ENCODE measurements at places on chromosomes 4 and X.

GRCh38 chr4:64771149-64771548, 361.9 kb upstream of the TECRL start:
- no peak for DNase-seq

- no peak for DNase-seq
Measured at GRCh38 chr4:6573986-6574746, 823 bp upstream of the MAN2B2 start.

- no peak for DNase-seq
Measured at GRCh38 chr4:38684951-38685844, 21.2 kb downstream of the KLF3 start.

GRCh38 chr4:74217365-74217764, 59.4 kb downstream of the MTHFD2L start:
- DNase-seq: no peak

DNA sequence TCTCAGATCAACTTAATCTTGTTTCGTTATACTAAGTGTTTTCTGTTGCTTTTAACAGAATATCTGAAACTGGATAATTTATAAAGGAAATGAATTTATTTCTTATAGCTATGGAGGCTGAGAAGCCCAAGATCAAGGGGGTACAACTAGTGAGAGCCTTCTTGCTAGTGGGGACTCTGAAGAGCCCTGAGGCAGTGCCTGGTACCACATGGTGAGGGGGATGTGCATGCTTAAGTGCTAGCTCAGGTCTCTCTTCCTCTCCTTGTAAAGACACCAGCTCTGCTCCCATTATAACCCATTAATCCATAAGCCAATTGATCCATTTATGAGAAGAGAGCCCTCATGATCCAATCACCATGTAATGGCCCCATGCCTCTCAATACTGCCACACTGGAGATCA, 17.9 kb downstream of the COX18 start:
- DNase-seq: no peak

DNA sequence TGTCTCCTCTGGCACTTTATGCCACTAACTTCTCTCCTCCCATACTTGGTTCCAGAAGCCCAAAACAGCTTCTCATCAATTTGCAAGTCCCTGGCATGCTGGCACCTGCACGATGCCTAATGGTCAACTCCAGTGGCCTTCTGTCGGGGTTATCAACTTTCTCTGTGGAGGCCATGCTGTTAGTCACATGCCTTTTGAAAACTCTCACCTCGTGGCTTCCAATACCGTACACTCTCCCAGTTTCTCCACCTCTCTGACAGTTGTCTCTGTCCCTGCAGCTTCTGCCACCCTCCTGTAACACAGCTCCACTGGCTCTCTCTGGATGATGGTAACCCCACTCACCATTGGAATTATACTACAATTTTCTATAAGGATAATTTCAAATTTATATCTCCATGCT, 324.0 kb downstream of the NR3C2 start:
- DNase-seq: no peak

DNA sequence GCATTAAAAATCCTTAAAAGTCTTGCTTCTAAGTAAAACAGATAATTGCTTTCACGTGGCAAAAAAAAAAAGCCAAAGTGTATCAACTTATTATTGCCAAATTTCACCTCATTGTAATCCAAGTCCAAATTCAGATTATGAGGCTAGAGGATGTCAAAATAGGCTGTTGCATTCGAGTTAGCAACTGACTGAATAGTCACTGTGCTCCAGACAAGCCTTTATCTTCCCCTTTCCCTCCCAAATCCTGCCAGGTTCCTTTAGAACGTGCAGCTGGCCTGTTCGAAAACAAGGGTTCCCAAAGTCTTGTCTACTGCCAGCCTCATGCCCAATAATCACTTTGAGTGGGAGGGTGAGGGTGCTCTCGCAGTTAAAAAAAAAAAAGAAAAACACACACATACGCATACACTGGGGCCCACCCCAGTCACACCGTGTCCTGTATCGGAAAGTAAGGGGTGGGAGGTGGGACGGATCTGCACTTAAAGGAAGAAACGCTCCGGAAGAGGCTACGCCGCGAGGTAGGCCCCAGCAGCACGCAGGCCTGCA, 603 bp downstream of the MAD2L1 start:
- no peak for DNase-seq

DNA sequence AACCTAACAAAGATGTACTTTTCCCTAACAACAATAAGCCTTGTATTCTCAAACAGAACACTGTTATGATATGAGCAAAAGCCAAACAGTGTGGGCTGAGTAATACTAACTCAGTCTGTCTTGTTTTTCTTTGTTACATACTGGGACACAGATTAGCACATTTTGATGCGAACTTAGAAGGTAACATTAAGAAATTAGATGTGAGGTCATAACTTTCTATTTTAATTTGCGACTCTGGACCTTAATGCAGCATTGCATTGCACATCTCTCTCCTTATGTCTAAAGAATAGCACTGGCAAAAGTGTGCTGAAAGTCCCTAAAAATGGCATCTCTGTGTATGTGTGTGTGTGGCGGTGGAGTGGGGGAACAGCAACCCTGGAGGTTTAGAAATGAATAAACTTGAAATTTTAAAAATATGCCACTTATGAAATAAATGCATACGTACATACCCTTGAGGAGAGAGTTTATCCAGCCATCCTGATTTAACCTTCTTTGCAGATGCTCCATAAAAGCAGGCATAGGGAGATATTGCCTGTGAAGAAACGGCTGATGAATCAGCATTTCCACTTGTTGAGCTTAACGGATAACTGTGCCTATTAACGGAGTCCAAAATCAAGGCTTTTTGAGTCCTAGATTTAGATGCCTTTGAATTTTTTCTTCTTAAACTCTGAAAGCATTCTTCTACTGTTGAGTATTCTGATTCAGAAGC, 34.2 kb downstream of the ARAP2 start:
- DNase-seq: no peak

GRCh38 chr4:43864616-43865146, 583.9 kb downstream of the KCTD8 start:
- DNase-seq: no peak

- DNase-seq: no peak
Measured at GRCh38 chr4:168720396-168720900, 223.6 kb downstream of the PALLD start.

DNA sequence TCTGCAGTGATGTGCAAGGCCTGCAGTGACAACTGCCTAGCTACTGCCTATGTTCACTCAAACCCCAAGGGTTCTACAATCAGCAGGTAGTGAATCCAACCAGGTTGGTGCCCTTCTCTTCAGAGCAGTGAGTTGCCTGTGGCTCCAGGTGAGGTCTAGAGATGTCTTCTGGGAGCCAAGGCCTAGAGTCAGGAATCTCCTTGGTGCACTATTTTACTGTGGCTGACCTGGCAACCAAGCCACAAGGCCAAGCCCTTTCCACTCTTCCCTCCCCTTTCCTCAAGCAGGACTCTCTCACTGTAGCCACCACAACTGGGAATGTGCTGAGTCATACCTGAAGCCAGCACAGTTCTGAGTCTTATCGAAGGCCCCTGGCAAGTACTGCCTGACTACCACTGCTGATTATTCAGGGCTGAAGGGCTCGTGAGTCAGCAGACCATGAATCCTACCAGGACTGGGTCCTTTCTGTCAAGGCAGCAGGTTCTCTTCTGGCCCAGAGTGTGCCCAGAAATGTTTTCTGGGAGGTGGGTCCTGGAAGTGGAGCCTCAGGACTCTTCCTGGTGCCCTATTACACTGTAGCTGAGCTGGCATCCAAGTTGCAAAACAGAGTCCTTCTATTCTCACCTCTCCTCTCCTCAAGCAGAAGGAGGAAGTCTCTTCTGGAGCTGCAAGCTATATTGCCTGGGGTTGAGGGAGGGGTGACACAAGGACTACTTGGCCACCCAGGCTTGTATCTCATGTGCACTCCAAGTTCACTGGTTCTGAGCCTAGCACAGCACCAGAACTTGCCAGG, 111.6 kb downstream of the BTC start:
- DNase-seq: peak; percentile 2

GRCh38 chr4:8144359-8144758, 14.3 kb downstream of the ABLIM2 start:
- no peak for DNase-seq

GRCh38 chr4:157447195-157447594, 226.7 kb downstream of the GRIA2 start:
- DNase-seq: no peak

- no peak for DNase-seq
Measured at GRCh38 chr4:184778325-184778724, 44.4 kb upstream of the CENPU start.

GRCh38 chr4:109009909-109010308, 247.1 kb upstream of the ETNPPL start:
- no peak for DNase-seq

- DNase-seq: no peak
Measured at GRCh38 chr4:104915864-104916263, 230.8 kb upstream of the TET2 start.

DNA sequence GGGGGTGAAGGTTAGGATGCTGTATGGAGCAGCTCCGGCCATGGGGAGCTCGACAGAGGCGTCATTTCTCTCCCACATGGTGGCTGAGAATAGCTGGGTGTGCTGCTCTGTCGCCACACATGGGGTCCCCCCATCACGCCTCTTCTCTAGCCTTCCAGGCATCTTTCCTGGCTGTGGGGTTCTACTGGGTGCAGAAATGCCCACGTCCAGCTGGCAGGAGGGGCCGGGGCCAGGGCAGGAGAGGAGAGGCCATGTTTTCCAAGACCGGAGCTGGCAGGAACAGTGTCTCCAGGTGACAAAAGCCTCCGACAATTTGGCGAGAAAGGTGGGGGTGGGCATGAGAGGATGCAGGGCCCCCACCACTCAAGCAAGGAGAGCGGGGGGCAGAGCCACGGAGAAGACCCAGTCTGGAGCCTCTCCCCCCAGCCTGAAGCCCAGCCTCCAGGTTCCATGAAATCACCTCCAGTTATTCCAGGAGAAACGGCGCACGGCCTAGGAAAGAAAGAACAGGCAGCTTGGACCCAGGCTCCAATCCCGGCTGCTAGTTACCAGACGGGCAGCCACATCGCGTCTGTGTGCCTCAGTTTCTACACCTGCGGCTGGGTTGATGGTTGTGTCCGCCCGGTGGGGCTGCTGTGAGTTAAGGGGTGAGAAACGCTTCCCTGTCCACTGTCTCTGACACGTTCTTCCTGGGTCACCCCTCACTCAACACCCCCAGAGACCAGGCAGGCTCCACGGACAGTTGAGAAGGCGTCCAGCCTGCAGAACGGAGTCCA, 27.4 kb upstream of the SPON2 start:
- no peak for DNase-seq

DNA sequence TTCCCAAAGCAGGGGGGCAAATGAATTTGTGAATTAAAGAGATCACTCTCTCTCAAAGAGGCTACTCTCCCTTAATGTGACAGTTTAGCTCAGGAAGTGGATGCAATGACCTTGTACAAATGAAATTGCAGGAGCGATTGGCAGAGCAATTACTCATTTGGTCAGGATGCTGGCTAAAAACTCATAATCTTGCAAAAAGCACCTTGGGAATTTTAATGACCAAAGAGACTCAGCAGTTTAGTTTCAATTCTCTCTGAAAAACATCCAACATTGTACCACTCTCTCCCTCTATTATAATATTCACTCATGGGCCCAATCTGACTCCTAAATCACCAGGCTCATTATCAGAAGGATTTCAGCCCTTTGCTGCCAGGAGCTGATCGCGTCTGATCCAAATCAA, 26.1 kb downstream of the PDGFC start:
- no peak for DNase-seq

DNA sequence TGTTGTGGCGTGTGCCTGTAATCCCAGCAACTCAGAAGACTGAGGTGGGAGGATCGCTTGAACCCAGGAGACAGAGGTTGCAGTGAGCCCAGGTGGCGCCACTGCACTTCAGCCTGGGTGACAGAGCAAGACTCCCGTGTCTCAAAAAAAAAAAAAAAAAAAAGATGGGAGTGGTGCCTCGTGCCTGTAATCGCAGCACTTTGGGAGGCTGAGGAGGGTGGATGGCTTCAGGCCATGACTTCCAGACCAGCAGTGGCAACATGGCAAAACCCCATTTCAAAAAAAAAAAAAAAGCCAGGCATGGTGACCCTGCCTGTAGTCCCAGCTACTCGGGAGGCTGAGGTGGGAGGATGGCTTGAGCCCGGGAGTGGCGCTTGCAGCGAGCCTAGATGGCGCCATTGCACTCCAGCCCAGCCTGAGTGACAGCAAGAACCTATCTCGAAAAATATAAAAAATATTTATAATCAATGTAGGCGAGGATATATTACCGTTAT, 27.0 kb downstream of the EIF2S3 start:
- peak; percentile 42 for DNase-seq

DNA sequence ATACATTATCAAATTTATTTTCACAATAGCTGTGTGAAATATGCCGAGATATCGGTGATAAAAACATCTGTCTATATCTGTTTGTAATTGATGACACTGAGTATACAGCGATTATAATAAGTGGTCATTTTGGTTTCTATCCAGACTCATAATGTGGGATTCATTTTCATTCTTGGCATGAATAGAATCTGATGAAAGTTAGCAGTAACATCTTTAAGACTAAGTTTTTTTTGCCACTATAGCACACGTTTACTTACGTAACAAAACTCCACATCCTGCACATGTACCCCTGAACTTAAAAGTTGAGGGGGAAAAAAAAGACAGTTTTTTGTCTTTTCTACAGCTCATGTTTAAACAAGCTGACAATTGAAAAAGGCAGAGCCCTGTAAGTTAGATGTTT, 86.4 kb downstream of the PPA2 start:
- no peak for DNase-seq

- no peak for DNase-seq
Measured at GRCh38 chr4:74555231-74555630, 110.3 kb downstream of the AREG start.

DNA sequence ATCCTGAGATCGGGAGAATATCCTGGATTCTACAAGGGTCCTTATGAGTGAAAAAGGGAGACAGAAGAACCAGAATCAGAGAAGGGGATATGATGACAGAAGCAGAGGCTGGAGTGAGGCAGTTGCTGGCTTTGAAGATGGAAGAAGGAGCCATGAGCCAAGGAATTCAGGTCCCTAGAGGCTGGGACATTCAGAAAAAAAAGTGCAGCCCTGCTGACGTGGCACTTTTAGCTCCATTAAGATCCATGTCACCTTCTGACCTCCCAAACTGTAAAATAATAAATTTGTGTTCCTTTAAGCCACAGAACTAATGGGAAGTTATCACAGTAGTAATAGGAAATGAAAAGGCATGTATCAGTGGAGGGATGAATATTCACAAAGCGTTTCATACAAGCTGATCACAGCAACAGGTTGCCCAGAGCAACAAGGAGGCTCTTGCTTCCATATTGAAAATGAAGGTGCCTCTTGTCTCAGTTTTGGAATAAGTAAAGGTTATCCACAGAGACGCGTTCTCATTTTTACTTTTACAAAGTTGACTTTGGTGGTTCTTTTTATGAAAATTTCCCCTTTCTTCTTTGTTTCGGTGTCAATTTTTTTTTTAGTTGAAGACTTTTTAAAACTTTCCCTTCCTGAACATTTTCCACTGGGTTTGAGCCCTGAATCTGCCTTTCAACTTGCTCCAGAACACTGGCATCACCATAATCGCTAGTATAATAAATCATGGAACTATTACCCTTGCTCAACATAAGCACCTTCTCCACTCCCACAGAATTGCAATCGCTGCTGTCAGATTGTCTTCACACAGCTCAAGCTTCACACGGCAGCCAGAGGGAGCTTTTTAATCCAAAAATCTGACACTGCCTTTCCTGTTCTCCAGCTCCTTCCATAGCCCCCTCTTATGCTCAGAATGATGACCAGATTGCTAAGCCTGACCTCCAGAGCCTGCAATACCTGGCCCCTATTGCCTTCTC, 127.6 kb upstream of the RBPJ start:
- no peak for DNase-seq

- no peak for DNase-seq
Measured at GRCh38 chrX:67720344-67720743, 176.5 kb downstream of the AR start.

- no peak for DNase-seq
Measured at GRCh38 chrX:5681159-5681558, 547.5 kb downstream of the NLGN4X start.

- no peak for DNase-seq
Measured at GRCh38 chr4:176549161-176549865, 229.5 kb downstream of the SPCS3 start.

All from NCI-H510A treated with DMSO at 0.1 percent for 48 hours (cell line).